ENCODE measurements at places on chromosomes 5 and 9.
A peak's percentile ranks its signal among the peaks of the same experiment; 100 is the strongest.

- no peak for DNase-seq
Measured at GRCh38 chr9:13879981-13880380, 434.0 kb downstream of the NFIB start.

- peak; percentile 82 for DNase-seq
Measured at GRCh38 chr5:33997331-33997983, 10.4 kb downstream of the AMACR start.

DNA sequence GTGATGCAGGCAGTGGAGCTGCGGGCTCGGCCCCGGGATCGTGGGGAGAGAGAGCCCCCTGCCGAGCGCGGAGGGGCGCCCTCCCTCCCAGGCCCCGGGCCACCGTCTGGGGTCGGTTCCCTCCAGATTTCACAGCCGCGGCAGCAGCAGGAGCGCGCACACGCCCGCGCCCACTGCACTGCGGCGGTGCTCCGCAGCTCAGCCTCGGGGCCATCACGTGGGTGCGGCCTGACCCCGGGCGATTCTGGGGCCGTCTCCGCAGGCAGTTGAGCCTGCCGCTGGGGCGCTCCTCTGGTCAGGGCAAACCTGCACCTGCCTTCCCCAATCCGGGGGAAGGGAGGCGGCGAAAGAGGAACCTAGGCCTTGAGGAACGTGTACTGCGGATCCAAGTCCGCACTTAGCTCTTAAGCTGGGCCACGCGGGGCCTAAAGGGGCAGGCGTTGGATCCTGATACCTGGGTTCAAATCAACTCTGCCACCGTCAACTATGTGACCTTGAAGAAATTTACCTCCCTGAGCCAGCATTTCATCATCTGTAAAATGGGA is 9.4 kb upstream of the DELE1 start:
- peak; percentile 52 for DNase-seq

DNA sequence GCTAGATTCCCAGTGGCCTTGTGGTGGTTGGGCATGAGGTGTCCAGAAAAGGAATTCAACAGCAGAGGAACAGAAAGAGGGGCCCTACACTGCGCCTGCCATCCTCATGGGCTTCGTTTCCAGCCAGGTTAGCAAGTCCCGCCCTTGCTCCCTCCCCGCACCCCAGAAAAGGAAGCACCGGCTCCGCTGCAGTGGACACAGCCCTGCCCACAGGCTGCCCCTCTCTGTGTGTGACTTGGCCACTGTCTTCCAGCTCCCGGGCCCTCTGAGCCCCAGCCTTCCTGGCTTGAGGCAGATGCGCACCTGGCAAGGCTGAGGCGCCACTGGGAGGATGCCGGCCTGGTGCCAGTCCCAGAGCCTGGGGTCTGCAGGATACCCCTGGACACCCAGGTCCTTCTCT is 305.0 kb upstream of the IRX4 start:
- no peak for DNase-seq

DNA sequence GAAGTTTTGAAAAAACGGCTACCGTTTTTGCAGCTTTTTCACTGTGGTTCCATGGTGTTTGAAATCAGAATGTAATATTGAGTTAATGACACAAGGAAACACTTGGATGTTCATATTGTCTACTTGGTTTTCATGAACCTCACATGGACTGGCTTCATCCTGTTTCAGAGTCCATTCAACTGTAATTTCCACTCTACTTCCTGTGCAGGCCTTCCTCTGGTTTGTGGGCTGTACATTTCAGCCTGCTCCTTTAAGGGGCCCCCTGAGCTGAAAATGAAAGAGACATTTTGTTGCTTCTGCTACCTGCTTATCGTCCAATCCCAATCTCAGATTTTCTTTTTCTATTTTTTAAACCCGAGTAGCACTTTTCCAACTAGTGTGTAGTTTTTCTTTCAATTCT is 41.8 kb upstream of the CDKN2B start:
- DNase-seq = no peak

- no peak for DNase-seq
Measured at GRCh38 chr5:128195316-128195715, 111.8 kb downstream of the SLC12A2 start.

GRCh38 chr5:148932355-148932935 is 106.0 kb downstream of the ADRB2 start:
- peak; percentile 28 for DNase-seq

GRCh38 chr5:121533814-121534213 is 317.9 kb upstream of the FTMT start:
- DNase-seq = no peak

DNA sequence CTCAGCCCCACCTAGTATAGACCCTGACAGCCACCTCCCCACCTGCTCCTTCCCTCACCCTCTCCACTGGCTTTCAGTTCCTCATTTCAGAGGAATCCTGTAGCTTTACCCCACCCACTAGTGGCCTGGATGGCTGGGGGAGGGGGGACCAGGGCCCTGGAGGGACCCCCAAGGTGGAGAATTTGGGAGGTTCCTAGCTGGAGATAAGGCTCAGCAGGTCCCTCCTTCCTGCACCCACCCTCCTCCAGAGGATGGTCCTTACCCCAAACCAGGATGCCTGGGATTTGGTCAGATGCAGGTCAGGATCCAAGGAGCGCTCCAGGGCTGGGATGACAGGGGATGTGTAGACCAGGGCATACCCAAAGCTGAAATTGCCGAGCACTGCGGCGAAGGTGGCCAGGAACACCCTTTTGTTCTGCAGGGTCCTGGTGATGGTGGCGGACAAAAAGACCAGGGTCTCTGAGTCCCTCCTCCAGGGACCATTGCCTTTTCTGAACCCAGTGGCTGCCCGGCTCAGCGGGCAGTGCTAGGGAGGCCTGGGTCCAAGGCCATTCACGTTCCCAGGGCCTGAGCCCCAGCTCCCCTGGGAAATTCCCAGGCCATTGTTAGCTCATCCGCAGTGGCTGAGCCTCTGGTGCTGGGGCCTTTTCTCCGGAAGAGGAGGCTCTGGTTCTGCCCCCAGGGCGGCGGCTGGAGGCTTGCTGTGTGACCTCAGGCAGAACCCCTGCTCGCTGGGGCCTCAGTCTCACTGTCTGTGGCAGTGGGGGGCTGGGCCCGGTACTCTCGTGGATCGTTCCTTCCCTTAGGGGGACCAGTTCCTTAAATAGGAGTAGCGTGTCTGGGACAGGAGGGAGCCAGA is 678 bp downstream of the SLC2A6 start:
- DNase-seq = peak; percentile 81

DNA sequence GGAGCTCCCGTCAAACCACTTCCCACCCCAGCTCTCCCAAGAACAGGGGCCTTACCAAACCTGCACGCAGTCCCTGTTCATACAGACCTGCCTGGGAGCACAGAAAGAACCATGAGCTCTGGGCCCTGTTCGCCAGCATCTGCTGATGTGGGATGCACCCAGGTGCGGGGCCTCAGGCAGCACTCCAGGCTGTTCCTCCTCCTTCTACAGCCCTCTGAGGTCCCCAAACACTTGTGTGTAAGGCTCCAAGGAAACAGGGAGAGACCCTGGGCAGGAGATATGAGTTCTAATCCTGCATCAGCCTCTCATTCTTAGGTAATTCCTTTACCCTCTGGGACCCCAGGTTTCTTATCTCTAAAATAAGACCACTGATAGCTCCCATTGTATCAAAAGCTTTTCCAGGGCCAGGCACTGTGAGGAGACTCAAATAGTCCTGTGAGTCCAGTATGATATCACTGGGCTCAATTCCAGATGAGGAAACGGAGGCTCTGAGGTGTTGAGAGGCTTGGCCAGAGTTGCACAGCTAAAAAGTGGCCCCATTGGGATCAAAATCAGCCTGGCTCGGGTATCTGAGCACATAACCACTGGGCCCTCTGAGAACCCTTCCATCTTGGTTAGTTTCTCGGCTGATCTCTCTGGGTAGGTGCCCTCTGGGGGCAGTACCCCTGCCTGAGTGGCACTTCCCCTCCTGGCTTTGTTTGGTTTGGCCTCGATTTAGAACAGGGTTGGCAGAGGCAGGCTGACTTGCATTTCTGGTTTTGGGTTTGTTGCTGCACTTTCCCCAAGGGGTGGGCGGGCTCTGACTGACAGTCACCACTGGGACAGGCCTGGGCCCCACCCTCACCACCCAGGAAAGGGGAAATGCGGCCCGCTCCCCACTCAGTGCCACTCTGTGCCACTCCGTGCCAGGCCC is 116.8 kb downstream of the RGS3 start:
- DNase-seq = no peak

DNA sequence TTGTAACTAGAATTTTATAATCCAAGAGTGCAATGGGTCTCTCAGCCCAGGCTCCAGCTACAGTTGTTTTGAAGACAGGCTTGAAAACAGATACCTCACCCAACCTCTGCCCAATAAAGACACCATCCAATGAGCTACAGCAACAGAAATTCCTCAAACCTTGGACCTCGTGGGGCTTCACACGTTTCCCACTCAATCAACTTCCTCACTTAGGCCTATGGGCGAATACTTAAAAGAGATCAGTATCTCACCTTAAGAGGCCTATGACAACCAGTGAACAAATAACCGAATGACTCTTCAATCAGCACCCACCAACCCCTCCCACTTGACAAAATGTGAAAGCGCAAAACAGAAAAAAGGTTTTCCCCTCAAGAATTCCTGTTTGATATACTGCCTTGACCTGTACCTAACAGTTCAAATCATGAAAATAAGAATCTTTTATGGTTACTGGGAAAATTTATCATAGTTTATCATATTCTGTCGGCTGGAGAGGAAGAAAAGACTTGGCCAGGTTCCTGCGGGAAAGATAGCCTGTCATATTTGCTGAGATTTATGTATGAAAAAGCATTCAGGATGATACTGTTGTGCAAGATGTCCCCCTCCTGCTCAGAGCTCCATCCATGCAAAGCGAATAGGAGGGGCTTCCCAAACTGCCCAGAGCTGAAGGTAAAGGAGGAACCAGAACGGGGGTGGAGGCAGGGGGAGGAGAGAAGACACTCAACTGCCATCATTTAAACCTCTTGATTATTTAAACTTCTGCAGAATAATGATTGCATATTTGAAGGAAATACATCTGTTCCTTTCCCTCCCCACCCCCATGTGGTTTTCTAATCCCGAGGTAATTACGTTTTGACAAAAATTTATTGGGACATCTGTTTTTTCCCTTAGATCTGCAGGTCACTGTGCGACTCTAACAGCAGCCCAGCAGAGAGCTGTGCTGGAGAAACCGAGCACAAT is 256.3 kb downstream of the NFIB start:
- DNase-seq = peak; percentile 80

DNA sequence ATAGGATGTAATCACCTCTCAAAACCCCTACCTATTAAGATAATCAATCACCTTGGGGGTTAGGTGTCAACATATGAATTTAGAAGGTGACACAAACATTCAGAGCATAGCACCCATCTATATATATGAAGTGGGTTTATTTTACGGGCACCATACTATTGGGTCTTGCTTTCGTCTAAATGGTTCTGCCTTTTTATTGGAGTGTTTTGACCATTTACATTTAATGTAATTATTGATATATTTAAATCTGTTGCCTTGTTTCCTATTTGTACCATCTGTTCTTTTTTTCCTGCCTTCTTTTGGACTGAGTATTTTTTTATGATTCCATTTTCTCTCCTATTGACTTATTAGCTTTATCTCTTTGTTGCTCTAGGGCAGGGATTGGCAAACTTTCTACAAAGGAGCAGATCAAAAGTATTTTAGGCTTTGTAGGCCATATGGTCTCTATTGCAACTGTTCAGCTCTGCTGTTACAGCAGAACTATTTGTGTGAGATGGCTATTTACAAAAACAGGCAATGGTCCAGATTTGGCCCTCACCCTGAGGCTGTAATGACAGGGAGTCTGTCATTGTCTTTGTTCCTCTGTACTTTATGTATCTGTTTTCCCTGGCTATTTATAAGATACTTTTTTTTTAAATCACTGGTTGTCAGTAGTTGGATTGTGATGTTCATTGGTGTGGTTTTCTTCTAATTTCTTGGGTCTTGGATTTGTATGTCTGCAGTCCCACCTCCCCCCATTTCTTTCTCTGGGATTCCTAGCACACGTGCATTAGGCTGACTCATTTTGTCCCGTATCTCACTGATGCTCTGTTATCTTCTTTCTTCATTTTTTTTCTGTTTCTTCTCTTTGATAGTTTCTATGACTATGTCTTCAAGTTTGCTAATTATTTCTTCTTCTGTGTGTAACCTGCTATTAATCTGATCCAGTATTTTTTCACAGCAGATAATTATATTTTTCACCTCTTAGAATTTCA is 127.1 kb downstream of the DAB2IP start:
- peak; percentile 86 for DNase-seq

DNA sequence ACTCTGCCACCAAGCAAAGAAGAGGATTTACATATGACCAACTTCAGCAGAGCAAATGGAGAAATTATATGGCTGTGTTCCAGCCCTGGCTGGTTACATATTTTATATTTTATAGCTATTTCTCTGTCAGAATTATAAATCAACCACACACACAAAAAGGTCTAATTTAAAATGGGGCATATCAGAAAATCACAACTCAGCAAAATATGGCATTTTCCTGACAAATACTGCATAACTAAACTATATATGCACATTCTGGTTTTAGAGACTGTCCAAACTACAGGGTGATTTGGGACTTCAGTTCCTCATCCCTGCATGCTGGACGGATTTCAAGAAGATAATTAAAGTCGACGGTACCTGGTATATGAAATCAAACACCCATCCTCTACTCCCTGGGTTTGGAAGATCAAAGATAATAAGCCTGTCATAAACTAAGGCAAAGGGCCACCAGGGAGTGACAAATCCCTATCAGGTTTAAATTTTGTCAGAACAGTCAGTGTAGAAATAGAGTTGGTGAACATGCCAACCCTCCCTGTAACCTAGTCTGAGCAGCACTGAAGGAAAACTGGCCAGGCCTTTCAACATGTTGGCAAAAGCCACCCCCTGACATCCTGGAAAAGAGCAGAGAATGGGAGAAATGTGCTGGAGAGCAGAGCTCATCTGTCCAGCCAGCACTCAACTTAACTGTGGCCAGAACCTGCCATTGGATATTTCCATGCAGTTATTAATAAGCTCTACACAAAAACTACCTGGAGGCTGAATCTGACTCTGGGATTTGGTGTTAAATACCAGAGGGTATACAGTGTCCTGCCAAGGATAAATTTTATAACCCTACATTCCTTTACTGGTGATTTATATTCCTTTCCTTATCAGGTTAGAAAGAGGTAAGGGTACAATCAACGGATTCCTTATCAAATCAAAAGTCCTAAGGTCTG is 235.7 kb downstream of the ENC1 start:
- DNase-seq = peak; percentile 44

GRCh38 chr5:85500869-85501268 is 1116.2 kb upstream of the EDIL3 start:
- DNase-seq = peak; percentile 20

- DNase-seq = peak; percentile 84
Measured at GRCh38 chr9:134306636-134307600, 19.3 kb upstream of the RXRA start.

DNA sequence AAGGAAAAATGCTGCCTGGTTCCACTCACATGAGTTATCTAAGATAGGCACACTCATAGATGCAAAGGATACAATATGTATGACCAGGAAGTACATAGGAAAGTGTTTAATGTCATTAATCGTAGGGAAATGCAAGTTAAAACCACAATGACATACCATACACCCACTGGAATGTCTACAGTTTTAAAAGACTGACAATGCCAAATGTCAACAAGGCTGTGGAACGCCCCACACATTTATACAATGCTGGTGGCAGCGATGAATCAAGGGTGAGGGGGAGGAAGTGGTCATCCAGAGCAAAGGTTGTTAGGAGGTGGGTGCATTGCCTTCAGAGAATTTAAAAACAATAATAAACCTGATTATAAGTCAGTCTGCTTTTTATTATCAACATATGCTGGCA is 437.8 kb downstream of the ARHGEF28 start:
- no peak for DNase-seq

- DNase-seq = no peak
Measured at GRCh38 chr5:148623101-148623500, 31.2 kb downstream of the HTR4 start.
